MCF 10A (cell line): ENCODE measurements at places on chromosomes 16 and 17.

DNA sequence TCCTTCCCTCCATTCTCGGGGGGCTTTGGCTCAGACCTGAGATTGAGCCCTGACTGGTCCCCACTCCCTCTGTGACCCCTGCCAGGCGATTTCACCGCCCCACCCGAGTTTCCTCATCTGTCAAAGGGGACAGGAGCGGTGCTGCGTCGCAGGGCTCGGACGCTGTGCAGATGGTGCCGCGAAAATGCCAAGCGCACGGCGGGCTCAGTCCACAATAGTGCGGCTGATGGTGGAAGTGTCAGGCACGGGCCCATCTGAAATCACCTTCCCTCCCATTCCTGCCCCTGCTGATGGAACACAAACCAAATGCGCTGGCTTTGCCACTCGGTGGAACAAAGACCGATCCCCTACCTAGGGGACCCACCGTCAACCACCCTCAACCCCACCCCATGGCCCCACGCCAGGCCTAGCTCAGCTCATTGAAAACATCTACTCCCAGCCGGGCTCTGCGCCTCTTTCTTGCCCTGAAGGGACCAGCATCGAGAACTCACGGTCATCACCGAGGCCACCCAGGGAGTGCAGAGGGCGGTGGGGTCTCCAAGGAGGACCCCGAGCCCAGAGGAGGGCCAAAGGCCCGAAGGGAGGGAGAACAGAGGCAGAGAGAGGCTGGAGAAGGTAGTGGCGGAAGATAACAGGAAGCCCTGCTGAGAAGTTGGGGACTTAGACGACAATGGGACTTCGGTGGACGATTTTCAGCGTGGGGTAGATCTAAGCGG, 1.4 kb downstream of the CARHSP1 start:
- DNase-seq: no peak

- DNase-seq: peak; percentile 7
Measured at GRCh38 chr16:73616166-73616753, 568.3 kb upstream of the ZFHX3 start.

DNA sequence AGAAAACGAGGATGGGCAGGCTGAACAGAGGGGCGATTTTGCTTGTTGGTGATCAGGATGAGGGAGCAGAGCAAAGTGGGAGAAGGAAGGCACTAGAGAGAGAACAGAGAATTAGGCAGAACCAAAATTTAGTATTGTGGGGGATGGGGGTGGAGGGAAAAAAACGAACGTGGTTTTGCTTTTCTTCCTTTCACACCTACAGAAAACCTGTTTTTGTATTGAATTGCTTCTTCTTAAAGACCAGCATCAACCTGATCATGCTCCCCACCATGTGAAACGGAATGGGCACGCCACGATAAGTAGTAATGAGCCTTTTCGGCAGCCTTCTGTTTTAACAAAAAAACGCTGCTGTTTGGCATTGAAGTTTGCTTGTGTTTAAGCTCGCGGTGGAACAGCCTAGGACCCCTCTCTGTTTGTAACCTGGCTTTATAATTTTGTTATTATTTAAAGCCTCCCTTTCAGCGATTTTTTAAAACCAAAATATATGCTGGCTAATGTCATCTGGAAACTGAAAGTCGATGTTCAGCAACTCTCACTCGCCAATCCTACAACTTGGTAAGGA, 36.8 kb downstream of the ERCC4 start:
- DNase-seq: no peak

GRCh38 chr16:73096510-73096909, 48.6 kb upstream of the ZFHX3 start:
- DNase-seq: no peak
